NB4 (cell line): ENCODE measurements at places on chromosomes 3 and 15.

GRCh38 chr3:13125092-13126015 is 52.1 kb upstream of the IQSEC1 start:
- no peak for DNase-seq

DNA sequence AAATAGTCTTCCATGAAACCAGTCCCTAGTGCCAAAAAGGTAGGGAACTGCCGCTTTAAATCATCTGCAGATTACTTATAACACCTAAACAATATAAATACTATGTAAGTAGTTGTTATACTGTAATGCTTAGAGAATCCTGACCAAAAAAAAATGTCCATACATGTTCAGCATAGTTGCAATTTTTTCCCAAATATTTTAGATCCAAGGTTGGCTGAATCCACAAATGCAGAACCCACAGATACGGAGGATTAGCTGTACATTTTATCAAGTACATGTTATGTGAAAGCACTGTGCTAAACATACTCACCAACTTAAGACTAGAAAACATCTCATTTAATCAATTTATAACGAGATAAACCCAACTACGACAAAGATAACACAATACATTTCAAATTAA is 9.3 kb downstream of the MSL2 start:
- DNase-seq: no peak

- DNase-seq: peak; percentile 61
Observed at GRCh38 chr3:33372218-33373081, 67.8 kb downstream of the UBP1 start.

GRCh38 chr15:69499521-69500211 is 47.0 kb downstream of the RPLP1 start:
- DNase-seq: no peak

DNA sequence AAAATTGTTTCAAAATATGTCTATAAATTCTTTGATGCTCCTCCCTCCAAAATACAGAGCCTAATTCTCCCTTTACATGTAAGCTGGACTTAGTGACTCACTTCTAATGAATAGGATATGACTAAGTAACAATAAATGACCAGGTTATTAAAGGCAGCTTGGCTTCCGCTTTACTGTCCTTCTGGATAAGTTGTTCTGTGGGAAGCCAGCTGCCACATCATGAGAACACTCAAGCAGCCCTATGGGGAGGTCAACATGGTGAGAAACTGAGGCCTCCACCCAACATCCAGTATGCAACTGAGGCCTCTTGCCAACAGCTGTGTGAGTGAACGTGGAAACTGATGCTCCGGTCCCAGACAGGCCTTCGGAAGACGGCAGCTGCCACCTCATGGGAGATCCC is 247.3 kb upstream of the CHRM5 start:
- DNase-seq: no peak
